Stimulated activated memory B cell treated with anti-CD40 and anti-IgM and Interleukin-4, amounts not matched to agents 10 μg/mL and 1 μg/mL and 100 μg/mL, for 72 hours (primary cell): ENCODE measurements at places on chromosomes 4 and X.

- ATAC-seq: no peak
These were observed 57.5 kb upstream of the WDR1 start for GRCh38 chr4:10173754-10174749.

DNA sequence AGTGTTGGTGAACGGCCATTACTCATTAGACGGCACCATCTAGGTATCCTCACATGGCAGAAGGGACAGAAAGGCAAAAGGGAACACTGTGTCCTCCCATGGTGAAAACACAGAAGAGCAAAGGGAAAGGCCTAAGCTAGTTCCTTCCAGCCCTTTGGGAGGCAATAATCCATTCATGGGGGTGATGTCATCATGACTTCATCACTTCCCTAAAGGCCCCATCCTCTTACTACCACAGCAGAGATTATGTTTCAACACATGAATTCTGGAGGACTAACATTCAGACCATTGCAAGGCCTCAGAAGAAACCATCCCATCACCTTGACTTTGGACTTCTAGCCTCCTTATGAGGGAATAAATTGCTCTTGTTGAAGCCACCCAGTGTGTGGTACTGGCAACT is 238.2 kb downstream of the MGST2 start:
- ATAC-seq: no peak

- no peak for ATAC-seq
These were observed 5.8 kb downstream of the UGT2B4 start for GRCh38 chr4:69489856-69490255.

DNA sequence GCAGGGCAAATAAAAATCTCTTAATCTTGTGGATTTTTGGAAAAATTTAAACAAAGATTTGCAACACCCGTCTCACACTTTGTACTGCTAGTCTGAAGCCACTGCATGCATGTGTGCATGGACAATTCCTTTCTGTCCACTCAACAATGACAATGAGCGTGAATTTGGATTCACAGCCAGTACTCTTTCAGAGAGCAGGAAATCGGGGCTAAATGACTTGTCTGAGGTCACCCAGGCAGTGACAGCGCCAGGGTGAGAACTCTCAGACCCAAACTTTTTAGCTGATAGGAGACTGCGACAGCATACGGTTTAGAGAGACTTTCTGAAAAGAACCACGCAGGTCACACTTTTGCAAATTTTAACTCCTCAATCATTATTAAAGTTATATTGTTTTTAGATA is 90.9 kb downstream of the ZNF827 start:
- no peak for ATAC-seq

GRCh38 chrX:39841604-39842003 is 256.2 kb downstream of the BCOR start:
- no peak for ATAC-seq

DNA sequence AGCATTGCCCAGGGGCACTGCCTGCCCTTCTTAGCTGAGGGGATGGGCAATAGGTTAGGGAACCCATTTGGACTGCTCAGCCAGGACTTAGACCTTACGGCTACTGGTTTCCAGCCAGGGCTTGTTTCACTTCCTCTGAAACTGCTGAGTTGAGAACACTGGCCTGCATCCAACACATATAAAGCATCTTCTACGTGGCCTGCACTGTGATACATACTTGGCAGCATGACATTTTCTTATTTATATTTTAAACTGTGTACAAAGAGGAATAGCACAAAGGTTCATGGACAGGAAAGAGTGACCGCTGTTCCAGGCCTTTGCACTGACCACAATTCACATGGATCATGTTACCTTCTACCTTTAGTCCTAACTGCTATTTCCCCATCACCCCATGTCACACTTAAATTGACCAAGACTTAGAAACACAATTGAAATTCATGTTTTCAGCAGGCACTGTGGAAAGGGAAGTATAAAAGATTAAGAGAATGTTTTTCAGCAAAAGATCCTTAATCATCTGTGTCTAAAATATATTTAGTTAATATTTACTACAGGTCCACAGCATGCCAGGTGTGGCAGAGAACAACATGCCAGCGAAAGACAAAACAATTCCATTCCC is 43.7 kb downstream of the NLGN4X start:
- peak; percentile 72 for ATAC-seq

- peak; percentile 48 for ATAC-seq
These were observed 22.2 kb downstream of the DTHD1 start for GRCh38 chr4:36303426-36304137.

DNA sequence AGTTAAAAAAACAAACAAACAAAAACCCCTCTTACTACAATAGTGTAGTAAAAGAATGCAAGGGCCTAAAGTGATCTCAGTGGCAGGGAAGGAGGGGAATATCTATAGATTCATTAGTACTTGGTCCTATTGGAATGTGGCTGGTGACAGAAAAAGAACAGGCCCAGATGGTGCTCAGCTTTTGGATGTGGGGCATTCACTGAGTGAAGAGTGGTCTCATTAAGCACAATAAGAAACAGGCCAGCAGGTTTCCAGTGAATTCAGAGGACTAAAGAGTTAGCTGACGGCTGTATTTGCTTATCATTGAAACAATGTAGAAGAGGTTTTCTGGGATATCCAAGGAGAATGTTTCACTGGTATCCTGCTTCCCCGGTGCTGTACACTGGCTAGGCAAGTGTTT is 243.8 kb upstream of the HHIP start:
- no peak for ATAC-seq

- no peak for ATAC-seq
These were observed 15.1 kb downstream of the SH3BP2 start for GRCh38 chr4:2808001-2808400.

DNA sequence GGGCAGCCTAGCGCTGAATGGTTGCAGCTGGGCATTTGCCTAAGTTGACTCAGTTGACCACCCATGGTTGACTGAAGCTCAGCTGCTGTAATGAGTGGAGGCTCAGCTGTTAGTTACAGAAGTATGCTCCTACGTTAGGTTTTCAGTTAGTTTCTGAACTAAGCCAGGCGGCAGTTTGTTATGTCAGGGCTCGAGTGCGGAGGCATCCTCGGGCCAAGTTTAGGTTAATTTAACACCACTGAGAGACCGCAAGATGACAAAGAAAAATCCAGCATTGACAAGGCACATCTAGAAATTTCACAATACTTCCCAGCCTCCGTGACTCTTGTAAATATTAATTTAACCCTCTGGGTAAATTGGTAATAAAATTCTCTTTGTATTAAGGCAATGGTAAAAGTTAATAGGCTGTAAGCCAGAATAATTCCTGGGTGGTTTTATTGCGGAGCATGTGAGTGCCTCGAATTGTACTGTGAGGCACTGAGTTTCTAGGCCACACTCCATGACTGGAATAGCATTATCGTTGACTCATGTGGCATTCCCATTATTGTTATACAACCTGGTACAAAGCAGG is 33.1 kb upstream of the CDKN2AIP start:
- no peak for ATAC-seq

GRCh38 chrX:2177541-2177940 is 323.2 kb downstream of the DHRSX start:
- no peak for ATAC-seq

DNA sequence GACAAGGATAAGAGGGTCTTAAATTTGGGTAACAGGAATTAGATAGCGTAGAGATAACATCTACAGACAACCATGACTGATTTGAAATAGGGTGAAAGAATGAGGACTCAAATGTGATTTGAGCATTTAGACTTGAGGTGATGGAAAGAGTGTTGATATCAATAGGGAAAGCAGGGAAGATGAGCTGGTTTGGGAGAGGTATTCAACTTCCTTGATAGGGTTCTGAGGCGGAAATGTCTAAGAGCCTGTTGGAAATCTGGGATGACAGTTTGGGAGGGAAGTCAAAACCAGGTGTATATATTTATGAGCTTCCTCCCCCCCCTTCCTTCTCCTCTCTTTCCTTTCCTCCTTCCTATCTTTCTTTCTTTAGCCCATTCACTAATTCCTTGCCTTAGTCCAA is 36.5 kb downstream of the KLHL15 start:
- no peak for ATAC-seq

DNA sequence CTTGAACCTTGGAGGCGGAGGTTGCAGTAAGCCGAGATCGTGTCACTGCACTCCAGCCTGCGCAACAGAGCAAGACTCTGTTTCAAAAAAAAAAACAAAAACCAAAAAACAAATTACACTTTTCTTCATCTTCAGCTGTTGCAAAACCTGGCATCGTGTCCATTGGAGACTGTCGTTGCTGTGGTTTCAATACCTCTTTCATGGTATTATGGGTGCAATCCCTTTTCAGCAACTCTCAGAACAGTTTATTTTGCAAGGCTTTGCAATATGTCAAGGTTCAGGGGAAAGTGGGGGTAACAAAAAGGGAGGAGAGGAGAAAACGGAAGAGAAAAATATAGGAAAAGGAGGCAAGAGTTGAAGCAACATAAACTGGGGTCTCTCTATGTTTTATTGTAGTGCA is 40.8 kb downstream of the ARSD start:
- no peak for ATAC-seq

DNA sequence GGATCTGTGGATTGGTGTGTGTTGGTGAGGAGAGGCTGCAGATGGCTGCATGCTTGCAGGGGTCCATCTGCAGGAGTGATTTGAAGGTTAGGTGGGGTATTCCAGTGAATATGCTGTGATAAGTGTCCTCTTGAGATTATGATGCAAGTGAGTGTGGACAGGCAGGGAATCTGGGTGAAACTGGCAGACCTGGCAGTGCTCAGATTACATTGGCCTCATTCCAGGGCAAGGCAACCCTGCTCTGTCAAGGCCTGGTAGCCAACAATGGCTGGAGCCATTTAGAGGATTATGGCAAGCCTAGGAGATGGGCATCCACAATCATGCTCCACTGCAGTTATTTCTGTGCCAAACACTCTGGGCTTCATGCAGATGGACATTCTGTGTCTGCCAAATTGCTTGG is 113.9 kb downstream of the RTL3 start:
- no peak for ATAC-seq

DNA sequence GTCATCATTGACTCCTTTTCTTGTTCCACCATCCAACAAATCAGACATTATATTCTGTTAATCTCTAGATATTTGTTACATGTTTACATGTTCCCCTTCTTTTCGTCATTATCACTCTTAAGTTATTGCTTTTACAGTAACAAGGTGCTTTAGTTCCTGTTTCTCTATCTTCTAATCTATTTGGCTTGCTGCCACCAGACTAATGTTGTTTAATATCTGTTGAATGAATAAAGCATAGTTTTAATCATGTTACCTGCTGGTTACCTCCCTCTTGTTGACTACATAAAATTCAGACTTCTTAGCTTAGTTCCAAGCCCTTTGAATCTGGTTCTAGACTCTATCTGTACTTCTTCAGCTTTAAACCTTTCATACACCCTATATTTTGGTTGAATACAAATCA is 129.8 kb upstream of the TRIM2 start:
- no peak for ATAC-seq

DNA sequence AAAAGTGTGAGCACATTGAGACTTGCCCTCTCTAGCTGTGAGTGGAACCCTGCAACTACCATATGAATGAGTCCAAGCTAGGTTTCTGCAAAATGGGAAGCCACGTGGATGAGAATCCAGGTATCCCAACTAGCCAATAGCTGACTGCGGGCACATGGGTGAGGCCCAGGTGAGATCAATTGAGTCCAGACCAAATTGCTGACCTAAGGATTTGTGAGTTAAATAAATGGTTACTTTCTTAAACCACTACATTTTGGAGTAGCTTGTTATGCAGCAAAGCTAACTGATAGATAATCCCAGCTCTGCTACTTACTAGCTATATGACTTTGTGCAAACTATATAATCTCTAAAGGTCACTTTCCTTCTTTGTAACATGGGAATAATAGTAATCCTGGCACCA is 150.3 kb upstream of the LCORL start:
- ATAC-seq: no peak

DNA sequence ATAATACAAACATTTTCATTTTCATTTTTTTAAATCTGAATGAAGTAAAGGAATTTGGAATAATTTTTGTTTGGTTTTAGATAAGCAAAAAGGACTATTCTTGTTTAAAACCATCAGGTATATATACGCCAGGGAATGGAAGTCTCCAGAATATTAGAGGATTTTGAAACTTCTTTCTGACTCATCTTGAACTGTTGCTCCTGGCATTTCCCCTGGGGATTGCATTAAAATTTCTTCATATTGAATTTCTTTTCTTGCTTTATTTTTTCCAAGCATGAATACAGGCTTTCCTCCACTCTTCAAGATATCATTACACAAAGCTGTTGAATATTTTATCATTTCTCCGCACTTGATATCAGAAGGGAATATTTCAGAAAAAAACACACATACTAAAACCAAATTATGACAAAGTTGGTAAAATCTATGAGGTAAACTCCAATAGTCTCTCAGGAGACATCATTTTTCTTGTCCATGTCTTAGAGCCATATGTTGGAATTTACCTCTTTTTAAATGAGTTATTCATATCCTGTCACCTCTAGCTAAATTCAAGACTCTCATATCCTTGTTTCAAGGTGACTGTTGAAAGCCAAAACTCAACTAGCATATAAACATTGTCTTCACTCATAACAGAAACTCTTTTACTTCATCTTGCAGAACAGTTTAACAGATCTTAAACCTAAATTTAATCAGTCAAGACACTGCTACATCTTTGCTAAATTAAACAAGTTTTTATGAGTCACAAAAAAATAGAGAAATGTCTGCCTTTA is 20.7 kb upstream of the CSN1S1 start:
- no peak for ATAC-seq

DNA sequence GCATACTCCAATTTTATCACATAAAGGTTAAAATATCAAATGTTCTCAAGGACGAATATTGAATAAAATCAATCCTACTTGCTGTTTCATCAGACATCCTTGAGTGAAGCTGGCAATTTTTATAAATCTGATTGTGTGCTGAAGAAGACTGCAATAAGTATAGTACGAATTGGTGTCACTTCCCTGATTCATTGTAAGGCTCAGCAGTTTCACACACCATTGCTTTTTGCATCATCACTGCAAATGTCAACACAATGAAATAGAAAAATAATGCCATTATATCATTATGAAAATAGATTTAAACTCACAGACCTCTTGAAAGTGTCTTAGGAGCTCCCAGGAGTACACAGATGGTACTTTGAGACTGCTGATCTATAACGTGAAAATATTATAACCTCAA is 172.5 kb downstream of the ANKRD50 start:
- ATAC-seq: no peak

- ATAC-seq: no peak
These were observed 16.0 kb upstream of the RBM3 start for GRCh38 chrX:48558271-48558670.

DNA sequence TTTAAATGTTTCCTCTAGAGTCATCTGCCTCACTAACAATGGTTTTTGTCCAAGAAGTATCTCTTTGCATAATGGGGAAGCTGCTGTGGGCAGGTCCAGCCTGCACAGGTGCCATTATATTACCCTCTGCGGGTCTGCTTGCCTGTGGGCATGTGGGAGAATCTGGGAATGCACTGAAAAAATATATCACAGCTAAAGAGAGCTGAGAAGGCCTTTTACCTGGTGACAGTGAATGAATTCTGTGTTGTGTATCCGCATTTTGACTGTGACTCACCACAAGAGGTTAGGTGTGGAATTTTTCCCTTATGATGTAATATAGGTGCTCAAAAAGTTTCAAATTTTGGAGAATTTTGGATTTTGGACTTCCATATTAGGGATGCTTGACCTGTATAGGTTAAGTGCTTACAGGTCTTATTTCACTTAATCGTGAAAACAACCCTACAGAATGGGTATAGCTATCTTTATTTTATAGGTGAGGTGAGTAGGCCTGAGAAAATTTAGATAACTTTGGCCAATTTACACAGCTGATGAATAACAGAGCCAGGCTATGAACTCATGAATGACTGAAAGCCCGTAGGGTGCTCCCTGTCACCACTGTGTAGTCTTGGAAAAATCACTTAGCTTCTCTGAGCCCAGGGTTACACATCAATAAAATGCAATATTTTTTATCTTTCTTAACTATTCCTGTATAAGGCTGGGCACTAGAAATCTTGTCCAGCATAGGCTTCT is 198.0 kb upstream of the EPHA5 start:
- ATAC-seq: no peak
